ENCODE measurements at places on chromosomes 12 and 14. TPM values are rescaled to one million over a fixed set of nuclear protein-coding genes. Genes with fewer than 3 reads are reported as not detected.
A peak's percentile ranks its signal among the peaks of the same experiment; 100 is the strongest.

DNA sequence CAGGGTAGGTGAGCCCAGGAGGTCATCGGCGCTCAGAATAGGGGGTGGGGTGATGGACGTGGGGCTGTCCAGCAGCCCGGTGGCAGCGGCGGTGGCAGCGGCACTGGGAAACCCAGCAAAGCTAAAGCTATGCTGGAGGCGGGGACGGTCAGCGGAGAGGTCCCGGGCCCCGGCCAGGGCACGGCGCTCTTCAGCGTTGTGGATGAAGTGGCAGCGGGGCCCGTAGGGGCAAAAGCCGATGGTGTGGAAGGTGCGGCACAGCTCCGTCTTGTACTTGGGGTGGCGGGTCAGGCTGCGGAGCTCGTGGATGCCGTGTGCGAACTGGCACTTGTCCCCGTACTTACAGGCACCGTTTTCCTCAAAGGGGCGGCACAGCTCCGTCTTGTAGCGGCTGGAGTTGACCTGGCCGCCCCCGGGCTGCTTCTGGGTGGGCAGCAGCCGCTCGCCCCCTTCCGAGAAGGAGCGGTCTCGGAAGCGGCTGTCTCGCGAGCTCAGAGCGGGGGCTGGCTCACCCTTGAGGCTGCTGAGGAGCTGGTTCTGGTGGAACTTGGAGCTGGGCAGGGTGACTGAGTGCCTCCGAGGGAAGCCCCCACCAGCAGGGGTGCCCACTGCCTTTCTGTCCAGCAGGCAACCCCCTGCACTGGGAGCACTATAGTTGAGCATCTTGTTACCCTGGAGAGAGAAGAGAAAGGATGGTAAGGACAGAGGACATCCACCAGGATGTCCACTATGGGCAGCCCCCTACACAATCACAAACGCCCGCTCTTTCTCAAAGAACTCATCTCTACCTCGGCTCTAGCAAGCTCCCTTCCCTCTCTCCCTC is 2.8 kb downstream of the ZFP36L1 start:
- peak; percentile 52 for DNase-seq

GRCh38 chr12:121038861-121039668 is at the start of gene OASL:
TSS of gene OASL (minus strand) at chr12:121039246. CDS start at chr12:121038971, 275 bp downstream.
- peak; percentile 69 for DNase-seq

DNA sequence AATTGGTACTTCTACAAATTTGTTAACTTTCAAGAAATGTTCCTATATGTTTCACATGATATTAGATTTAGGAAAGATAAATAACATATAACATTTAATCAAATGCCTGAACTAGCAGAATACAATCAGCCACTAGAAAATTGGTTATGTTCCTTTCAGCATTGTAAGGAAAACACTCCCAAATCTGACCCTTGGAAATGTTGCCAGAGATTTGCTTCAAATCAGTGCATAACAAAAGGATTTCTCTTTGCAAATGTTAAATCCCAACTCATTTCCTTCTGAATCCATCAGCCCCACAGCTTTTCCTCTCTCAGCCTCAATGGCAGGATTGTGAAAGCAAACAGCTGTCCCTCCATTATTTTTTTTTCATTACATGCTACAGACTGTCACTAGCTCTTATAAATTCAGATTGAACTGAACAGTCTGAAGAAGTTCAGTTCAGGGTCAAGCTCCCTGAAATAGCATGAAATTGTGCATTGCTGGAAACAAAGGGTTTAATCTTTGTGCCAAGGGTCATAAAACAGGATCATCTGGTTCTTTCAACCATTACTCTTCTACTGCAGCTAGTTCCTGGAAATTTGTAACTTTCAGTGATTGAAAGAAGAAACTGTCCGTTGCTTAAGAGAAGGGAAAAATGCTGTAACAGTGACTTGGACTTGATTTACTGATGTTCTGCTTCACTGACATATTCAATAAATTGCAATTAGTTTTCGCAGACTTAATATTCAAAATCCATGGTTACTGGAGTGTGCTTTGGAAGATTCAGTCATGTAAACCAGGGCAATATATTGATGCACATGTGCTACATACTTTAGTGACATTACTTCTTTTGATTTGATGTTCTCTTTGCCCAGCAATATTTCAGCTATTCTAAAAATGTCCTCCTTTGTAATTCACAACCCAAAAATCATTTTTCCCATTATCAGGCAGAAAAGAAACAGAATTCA is 246.4 kb downstream of the RPL10L start:
- DNase-seq, result no peak

DNA sequence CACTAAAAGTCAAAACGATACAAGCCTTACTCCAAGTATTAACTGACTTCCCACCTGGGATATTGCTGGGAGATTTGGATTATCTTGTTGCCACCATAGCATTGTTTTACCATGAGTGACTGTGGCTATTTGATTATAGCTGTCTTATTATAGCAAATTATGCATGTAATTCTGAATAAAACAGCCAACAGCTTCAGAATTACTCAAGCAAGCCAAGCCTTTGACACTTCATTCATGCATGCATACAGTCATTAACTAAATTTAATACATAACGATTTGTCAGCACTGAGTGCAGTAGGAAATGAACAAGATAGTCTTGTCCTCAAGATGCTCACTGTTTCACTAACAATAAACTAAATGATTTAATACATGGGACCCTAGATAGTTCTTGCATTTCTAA is 133.0 kb upstream of the FRMD6 start:
- DNase-seq, result no peak

DNA sequence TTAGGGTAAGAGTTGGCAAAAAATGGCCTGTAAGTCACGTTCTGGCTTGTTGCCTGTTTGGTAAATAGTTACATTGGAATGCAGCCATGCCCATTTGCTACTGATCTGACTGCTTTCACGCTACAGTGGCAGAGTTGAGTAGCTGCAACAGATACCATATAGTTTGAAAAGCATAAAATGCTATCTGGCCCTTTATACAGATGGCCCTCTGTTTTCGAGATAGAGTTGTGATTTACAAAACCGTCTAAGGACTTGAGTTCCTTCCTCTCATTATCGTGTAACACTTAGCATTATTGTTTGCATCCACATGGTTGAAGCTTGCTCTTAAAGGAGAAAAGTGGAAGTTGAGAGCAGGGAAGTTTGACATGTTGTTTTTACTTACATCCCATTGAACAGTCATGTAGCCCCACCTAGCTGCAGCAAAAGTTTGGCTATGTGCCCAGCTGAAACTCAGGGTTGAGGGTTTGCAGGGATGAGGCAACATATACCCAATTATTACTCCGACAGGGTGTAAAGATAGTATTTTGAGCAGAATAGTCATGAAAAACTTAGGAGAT is 11.3 kb upstream of the SCFD1 start:
- DNase-seq, result peak; percentile 57

- DNase-seq, result no peak
These were observed 46.9 kb downstream of the RIMBP2 start for GRCh38 chr12:130669205-130669557.

- no peak for DNase-seq
These were observed 120.8 kb downstream of the CHST11 start for GRCh38 chr12:104577581-104577981.

DNA sequence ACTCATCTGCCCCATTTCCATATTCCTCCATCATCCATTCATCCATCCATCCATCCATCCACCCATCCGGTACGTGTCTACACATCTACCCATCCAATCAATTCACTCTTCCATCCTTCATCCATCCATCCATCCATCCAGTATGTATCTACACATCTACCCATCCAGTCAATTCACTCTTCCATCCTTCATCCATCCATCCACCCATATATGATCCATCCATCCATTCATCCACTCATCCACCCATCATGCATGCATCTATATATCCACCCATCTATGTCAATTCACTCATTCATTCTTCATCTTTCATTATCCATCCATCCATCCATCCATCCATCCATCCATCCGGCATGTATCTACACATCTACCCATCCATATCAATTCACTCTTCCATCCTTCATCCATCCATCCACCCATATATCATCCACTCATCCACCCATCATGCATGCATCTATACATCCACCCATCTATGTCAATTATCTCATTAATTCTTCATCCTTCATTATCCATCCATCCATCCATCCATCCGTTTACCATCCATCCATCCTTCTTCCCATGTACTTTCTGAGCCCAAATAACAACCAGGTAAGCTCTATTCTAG is 108.6 kb upstream of the NOS1 start:
- no peak for DNase-seq

DNA sequence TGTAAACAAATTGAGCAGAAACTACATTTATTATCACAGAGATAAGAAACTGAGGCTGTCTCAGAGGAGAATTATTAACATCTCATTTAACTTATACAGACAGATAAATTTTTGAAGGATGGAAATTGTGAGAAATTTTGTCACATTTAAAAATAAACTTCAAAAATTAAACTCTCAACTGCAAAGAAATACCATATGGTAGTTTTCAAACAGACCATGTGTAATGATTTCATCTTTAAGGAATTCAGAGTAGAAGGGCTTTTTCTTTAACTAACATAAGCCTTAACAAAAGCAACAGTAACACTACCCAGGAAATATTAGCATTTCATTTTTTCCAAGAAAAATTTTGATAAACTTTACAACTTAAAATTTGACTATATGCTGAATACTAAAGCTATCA is 26.6 kb downstream of the NUP37 start:
- no peak for DNase-seq

- DNase-seq, result peak; percentile 11
These were observed at the start of gene LRRC9 for GRCh38 chr14:59919570-59920377. TSS of gene LRRC9 (plus strand) at chr14:59920144.

- DNase-seq, result no peak
These were observed 39.7 kb upstream of the VCPKMT start for GRCh38 chr14:50156111-50156510.

DNA sequence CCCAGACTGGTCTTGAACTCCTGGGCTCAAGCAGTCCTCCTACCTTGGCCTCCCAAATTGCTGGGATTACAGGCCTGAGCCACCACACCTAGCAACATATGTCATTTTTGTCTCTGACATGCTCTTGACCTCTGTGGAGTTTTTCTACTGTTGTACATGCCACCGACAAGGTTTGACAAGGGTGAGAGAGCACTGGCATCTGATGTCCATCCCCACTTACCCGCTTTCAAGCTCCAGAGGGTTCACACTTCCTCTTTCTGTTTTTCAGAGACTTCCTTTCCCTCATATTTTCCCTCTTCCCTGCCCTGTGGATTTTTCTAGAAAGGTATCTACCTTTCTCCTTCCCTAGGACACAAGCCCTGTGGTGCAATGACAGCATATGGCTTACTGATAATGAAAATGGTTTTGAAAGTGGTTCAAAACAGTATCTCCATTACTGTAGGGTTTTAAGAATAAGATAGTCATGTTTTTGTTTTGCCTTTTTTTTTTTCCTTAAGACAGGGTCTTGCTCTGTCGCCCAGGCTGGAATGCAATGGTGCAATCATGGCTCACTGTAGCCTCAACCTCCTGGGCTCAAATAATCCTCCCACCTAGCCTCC is 27.7 kb upstream of the PLEKHG3 start:
- no peak for DNase-seq

- no peak for DNase-seq
These were observed 191.7 kb upstream of the KRR1 start for GRCh38 chr12:75703131-75703530.

- no peak for DNase-seq
These were observed 24.7 kb downstream of the SLCO1B1 start for GRCh38 chr12:21155522-21156351.

LUM gene
- total RNA-seq, result 64.1 TPM

SOS2 gene
- 50.3 TPM for total RNA-seq

HHIPL1 gene
- 1.0 TPM for total RNA-seq

GPR132 gene
- 0.73 TPM for total RNA-seq

POTEM gene
- total RNA-seq, result not detected

CDC42BPB gene
- 75.5 TPM for total RNA-seq

HOXC9 gene
- not detected for total RNA-seq

RTL1 gene
- total RNA-seq, result not detected

IGF1 gene
- total RNA-seq, result 5.8 TPM

CAPZA3 gene
- total RNA-seq, result not detected

SLC6A12 gene
- 2.3 TPM for total RNA-seq

R3HDM2 gene
- 62.8 TPM for total RNA-seq

CCNT1 gene
- total RNA-seq, result 28.4 TPM

CTSG gene
- total RNA-seq, result 1.3 TPM
